ENCODE measurements at places on chromosomes 16 and 17. TPM values are rescaled to one million over a fixed set of nuclear protein-coding genes. Genes with fewer than 3 reads are reported as not detected.

KRTAP9-4 gene
- total RNA-seq: not detected

GRCh38 chr16:8972843-8973586 lies 9.3 kb upstream of the USP7 start:
- DNase-seq: no peak

ALDH3A1 gene
- 0.17 TPM for total RNA-seq

DNA sequence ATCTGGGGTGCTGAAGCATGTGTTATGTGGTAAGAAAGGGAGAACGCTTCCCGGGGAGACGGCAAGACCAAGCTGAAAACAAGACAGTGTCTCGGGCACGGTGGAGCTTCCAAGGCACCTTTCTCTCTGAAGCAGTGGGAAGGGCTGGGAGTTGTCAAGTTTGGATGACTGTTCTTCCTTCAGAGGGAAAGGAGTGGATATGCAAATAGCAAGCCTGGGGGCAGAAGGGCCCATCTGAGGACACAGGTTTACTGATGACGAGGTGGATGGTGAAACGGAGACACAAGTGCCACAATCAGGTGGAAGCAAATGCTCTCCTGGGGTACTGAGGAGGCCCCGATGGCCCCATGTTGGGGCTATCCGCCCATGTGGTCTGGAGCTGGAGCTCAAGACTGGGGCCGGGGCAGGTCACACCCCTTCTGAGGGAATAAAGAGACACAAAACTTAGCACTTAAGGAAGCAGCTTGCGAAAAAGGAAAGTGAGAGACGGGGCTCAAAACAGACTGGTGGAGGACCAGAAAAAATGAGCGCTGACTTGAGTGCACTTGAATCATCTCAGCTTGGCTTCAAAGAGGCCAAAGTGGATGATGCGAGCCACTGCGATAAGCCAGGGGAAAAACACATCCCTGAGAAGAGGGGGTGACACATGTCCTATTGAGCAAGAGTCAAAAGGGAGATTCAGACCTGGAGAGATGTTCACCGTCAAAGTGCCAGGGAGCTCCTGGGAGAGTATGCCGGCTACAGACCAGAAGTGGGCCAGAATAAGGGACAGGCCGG lies 34.8 kb upstream of the MTSS2 start:
- no peak for DNase-seq

- DNase-seq: no peak
Observed at GRCh38 chr17:43770957-43771356, 7.8 kb downstream of the DUSP3 start.

DNA sequence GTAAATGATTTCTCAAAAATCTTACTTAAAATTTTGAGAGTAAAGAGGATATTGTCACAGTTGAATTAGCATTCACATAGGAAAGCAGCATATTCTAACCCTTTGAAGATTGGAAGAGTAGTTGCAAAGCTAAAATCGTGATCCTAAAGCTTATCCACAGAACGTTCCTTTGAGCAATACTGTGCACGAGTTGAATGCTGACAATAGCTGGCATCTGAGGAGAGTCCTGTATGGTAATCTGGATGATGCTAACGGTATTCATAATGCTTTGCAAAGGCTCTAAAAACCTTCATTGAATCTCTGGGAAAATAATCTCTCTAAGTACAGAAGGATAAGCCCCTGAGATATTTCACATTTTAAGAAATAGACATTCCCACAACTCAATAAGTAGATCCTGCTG lies 354.6 kb downstream of the CDH8 start:
- no peak for DNase-seq

GRCh38 chr17:35529866-35530265 lies 7.6 kb downstream of the SLFN12L start:
- no peak for DNase-seq

TBC1D3K gene
- total RNA-seq: not detected

- no peak for DNase-seq
Observed at GRCh38 chr17:21377705-21378396, 1.7 kb downstream of the KCNJ12 start.

- DNase-seq: no peak
Observed at GRCh38 chr16:75948441-75948840, 222.2 kb upstream of the CPHXL start.

SP6 gene
- 0.71 TPM for total RNA-seq

EFCAB13 gene
- 12.9 TPM for total RNA-seq

DNA sequence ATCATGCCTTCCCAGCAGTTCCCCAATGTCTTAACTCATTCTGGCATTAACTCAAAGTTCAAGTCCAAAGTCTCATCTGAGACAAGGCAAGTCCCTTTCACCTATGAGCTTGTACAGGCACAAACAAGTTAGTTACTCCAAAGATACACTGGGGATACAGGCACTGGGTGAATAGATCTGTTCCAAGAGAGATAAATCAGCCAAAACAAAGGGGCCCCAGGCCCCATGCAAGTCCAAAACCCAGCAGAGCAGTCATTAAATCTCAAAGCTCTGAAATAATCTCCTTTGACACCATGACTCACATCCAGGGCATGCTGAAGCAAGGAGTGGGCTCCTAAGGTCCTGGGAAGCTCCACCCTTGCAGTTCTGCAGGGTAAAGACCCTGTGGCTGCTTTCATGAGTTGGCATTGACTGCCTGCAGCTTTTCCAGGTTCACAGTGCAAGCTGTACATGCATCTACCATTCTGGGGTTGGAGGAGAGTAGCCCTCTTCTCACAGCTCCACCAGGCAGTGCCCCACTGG lies 332.2 kb upstream of the KIF2B start:
- DNase-seq: no peak

DNA sequence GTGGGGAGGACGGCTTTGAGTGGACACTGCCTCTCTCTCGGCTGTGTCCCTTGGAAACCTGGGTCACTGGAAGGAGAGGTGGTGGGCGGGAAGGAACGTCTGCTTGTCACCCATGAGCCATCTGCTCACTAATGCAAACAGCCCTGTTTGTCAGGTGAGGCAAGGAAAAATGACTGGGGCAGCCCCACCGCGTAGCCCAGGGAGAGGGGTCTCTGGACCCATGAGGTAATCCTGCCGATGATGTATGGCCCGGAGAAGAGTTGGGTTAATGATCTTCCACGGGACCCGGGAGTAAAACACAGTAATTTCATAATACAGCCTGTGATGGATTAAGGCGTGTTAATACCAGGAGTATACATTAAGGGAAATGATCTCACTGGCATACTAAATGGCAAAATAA lies 197.0 kb downstream of the CYLD start:
- DNase-seq: no peak

GRCh38 chr17:67156269-67157199 lies 88.5 kb downstream of the HELZ start:
- DNase-seq: no peak

- no peak for DNase-seq
Observed at GRCh38 chr17:19645734-19646201, 2.8 kb upstream of the ALDH3A2 start.

- no peak for DNase-seq
Observed at GRCh38 chr16:72934636-72935403, 113.1 kb downstream of the ZFHX3 start.

- no peak for DNase-seq
Observed at GRCh38 chr16:9154567-9155410, 63.3 kb downstream of the HAPSTR1 start.

CRHR1 gene
- total RNA-seq: 0.50 TPM

CD19 gene
- not detected for total RNA-seq

GRCh38 chr16:46775214-46775613 lies 27.1 kb upstream of the MYLK3 start:
- no peak for DNase-seq

Data from esophagus muscularis mucosa (tissue), 4 donors.